Suppressor macrophage treated with lipopolysaccharide for 1 hour (primary cell): ENCODE measurements at places on chromosomes 1 and 21.

DNA sequence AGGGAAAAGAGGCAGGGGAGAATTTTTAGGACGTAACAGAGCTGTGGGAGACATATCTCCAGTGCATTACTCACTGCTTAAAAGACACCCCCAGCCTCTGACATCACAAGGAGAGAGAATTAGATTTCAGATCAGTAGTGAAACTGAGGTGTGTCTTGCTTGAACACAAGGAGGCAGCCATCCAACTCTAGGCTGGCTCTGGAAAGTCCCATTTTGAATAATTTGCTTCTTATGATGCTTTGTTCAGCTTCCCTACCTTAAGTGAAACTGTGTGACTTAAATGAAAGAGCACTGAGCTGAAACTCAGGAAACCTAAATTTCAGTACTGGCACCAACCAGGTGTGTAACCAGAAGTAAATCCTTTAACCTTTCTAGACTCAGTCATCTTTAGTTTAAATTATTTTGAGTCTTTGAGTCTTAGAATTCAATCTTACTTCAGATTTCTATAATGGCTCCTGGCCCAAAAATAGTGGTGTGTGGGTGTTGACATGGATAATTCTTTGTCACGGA lies 251.6 kb upstream of the SGIP1 start:
- DNase-seq, result peak; percentile 85

GRCh38 chr1:169044296-169044695 lies 62.2 kb upstream of the ATP1B1 start:
- peak; percentile 55 for DNase-seq

DNA sequence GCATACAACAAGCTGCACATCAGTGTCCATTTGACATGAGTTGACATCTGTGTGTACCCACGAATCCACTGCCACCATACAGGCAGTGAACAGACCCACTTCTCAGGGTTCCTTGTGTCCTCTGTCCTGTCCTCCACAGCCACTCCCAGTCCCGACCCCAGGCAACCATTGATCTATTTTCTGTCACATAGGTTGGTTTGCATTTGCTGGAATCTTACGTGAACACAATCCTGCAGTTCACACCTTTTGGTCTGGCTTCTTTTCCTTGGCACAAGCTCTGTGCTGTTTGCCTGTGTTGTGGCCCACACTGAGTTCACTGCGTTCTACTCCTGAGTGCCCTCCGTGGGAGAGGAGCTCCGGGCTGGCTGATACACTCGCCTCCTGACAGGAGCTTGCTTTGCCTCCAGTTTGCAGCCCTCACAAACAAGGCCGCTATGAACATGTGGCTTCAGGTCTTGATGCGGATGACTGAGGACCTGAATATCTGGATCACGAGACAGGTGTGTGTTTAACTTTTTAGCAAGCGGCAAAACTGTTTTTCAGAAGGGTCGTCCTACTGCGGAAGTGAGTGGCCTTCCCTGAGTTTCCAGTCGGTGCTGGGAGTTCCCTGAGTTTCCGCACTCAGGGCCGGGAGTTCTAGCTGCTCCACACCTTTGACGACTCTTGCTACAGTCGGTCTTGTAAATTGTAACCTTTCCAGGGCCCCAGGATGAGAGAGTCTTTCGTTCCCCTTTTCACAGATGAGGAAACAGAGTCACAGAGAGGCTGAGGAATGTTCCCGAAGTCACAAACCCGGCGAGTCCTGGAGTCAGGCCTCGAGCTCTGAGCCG lies 13.0 kb upstream of the COL18A1 start:
- no peak for DNase-seq

GRCh38 chr1:47438165-47439016 lies 547 bp downstream of the FOXD2 start:
- no peak for DNase-seq

GRCh38 chr1:69836971-69837636 lies 269.4 kb downstream of the LRRC7 start:
- DNase-seq, result no peak

DNA sequence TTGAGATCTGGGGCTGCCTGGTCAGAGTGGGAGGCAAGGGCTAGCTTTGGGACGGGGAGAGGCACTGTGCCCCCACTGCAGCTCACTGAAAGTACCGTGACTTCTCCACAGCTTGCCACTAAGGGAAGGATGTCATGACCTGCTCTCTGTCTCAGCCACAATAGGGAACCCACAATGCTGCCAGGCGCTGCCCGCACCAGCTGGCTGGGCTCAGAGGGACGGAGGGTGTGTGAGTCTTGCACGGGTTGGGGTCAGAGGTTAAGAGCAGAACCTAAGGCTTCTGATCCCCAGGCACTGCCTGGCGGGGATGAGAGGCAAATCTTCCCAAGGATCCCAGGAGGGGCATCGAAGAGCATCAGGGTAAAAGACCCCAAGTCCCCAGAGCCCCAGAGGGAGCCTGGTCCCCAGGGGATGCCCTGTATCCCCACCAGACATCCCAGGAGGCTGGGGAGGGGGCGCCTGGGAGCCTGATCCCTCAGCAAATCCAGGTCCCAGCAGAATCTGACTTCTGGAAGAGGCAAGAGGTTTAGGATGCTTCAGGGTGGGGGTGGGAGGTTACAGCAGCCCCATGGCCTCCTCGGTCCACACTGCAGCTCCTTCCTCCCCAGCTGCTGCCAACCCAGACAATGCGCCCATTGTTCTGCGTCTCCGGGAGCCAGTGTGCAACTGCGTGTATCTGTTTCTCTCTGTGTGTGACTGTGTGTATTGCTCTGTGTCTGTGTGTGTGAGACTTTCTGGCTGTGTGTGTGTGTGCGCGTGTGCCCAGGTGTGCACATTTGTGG lies 2.0 kb upstream of the MARCKSL1 start:
- DNase-seq, result peak; percentile 83

DNA sequence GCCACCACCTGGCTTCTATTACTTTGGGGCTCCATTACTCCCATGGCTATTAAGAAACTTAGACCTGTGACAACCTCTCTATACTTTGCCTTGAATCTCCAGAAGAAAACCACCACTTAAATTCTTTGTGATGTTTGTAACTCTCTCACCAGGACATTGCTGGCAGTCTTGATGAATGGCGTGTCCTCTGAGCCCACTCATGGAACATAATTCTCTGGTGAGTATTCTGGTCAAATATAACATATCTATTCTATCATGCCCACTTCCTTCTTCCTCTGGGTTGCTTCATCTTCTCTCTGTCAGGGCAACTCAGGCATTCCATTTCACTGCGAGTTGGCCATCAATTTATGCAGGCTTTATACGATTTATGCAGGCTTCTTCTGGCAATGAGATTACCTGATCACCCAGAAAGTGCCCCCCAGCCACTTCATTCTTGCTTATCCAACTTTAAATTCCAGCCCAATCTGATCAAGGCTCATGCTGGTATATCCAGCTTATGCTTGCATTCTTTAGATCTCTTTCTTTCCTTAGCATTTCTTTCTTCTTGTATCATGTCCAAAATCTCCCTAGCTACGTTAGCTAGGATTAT lies 112.0 kb upstream of the CHRM3 start:
- no peak for DNase-seq

DNA sequence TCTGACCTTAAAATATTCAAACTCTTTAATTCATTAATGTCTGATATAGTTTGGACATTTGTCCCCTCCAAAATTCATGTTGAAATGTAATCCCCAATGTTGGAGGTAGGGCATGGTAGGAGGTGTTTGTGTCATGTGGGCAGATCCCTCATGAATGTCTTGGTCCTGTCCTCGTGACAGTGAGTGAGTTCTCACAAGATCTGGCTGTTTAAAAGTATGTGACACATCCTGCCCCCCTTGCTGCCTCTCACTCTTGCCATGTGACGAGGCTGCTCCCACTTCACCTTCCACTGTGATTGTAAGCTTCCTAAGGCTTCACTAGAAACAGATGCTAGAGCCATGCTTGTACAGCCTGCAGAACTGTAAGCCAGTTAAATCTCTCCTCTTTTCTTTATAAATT lies 21.3 kb upstream of the FBXO28 start:
- no peak for DNase-seq

DNA sequence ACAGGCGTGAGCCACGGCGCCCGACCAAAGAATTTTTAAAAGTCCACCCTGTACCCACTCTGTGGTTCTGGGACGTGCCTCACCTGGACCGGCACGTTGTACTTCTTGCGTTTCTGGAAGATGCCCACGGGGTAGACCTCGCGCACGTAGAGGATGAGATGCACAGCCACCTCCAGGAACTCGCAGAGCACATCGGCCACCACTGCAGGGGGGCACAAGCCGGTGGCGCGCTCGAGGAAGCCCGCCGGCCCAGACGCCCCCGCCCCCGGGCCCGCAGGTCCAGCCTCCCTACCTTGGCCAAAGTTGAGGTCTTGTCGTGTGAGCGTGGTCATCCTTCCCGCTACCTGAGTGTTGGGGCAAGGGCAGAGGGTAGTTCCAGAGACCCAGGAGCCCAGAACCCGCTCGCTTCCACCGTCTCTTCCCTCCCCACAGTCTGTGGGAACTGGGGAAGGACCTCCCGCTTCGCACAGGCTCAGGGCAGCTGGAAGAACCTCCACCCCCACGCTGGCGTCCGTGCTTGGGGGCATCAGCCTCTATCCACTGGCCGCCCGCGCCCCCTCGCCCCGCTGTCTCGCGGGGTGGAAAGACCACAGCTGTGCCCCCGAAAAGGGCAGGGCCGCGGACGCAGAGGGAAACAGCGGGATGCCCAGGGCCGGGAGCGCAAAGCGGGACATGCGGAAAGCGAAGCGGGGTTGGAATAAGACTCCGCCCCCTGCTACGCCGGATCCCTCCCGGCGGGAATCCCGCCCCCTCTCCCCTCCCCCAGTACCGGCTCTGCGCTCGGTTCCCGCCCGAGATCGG lies 478 bp downstream of the MAD2L2 start:
- DNase-seq, result no peak

- DNase-seq, result no peak
These were observed 26.9 kb downstream of the SPATA46 start for GRCh38 chr1:162349635-162350330.

DNA sequence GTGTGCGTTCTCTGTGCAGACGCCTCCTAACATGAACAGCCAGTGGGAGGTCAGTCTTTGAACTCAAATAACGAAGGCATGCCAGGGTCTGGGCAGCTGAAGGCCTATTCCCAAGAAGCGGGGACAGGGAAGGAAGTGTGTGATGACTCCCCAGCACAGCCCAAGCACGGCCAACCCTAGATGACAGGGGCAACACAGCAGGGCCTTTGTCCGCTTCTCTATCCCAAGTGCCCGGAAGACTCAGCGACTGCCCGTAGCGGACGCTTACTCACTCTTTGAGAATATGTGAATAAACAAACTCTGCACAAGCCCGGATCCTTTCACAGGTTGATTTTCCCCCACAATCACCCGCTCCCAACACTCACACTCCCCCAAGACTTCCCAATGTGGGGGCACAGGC lies 11.2 kb downstream of the C1orf198 start:
- no peak for DNase-seq

DNA sequence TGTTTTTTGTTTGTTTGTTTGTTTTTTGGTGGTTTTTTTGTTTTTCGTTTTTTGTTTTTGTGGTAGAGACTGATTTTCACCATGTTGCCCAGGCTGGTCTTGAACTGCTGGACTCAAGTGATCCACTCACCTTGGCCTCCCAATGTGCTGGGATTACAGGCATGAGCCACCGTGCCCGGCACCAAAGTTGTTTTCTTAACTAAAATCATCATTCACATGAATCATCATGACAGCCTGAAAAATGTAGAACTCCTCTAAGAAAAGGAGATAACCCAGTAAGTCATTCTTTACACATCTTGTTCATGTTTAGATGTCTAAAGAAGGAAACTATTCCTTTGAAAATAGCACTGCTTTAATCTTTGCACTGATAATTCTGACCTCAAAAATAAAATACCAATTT lies 37.5 kb downstream of the DISP1 start:
- no peak for DNase-seq

GRCh38 chr1:35452106-35452774 lies 105.0 kb downstream of the KIAA0319L start:
- DNase-seq, result peak; percentile 47

DNA sequence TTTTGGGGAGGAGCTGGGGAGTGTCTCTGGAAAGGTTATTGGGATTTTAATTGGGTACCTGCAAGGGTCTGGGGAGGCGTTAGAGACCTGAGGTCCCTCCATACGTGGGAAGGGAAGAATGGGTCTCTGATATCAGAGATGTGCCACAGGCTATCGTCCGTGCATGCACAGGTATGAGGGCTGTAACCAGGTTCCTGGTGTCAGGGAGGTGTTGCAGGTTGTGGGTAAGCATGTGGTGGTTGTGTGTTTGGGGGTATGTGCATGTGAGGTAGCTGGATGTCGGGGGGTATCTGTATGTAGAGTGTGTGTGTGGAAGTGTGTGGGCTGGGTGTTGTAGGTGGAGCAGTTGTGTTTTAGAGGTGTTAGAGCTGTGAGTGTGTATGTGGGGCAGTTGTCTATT lies 8.3 kb downstream of the AHDC1 start:
- no peak for DNase-seq

DNA sequence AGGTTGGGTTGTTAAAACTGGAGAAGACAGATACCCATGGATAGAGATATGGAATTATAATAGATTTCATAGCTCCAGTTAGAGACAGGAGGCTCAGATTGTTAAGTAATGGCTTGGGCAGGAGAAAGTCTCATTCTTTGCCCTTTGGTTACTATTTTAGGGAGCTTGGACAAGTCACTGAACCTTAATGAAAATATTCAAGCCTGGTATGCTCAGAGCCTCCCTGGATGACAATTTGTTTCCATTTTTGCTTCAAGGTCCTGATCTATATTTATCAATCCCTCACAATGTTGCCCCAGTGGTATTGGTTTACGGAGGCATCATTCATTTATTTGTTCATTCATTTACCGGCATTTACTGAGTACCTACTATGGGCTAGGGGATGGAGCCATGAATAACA lies 37.5 kb downstream of the RCSD1 start:
- no peak for DNase-seq

DNA sequence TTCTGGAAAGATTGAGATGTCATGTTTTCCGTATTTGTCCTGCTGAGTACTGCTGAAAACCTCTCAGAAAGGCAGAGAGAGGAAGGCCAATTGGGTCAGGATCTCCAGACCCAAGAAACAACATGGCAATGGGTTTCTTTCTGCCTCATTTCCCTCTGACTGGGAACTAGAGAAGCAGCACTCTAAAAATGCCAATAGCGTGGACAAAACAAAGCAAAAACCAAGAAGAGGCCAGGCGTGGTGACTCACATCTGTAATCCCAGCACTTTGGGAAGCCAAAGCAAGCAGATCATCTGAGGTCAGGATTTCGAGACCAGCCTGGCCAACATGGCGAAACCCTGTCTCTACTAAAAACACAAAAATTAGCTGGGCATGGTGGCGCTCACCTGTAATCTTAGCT lies 18.3 kb downstream of the TNFRSF9 start:
- peak; percentile 35 for DNase-seq

DNA sequence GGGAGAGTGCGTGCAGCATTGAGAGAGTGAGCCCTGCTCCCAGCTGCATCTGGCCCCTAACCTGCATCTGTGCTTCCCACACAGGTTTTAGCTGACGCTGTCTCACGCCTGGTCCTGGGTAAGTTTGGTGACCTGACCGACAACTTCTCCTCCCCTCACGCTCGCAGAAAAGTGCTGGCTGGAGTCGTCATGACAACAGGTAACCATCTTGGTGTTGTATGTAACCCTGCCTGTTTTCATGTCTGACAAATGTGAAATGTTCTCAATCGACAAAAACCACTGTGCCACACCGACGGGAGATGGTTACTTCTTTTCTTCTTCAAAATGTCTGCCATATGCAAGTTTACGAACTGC lies 105.8 kb downstream of the ADARB1 start:
- DNase-seq, result no peak

GRCh38 chr1:228920831-228921230 lies 185.6 kb downstream of the RHOU start:
- DNase-seq, result no peak
